Liver (tissue), 10 donors: ENCODE measurements at places on chromosomes 5 and 9. TPM values are rescaled to one million over a fixed set of nuclear protein-coding genes. Genes with fewer than 3 reads are reported as not detected.

DNA sequence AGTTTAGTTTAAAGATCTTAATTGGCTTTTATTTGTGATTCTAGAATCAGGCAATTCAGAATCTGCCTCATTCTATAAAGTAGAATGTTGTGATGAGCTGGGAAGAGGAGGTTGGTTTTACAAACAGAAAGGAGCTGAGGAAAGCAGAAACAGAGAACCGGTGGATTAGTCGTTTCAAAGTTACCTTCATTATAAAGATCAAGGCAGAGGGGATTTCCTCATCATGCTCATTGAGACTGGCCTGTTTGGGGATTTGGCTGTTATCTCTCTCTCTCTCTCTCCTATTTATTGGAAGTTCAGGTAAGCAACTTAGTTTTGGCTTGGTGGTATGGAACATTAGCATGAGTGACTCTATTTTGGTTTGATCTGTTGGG is 134.0 kb downstream of the GCNT1 start:
- no peak for DNase-seq

DNA sequence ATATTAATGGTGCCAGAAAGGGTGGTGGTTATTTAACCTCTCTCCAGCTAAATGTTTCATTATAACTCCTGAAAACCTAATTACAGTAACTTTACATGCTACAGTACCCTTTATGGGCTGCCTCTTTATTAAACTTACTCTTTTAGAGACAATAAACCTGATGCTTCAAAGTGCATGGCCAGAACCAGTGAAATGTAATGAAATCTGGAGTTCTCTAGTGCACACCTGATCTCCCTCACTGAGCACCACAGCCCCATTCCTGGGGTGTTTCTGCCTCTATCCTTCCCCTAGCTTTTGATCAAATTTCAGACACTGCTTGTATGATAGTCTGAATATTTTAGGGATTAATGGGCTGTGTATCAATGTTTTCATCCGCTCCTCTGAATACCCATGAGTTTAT is 306.5 kb upstream of the WWC1 start:
- no peak for DNase-seq

DNA sequence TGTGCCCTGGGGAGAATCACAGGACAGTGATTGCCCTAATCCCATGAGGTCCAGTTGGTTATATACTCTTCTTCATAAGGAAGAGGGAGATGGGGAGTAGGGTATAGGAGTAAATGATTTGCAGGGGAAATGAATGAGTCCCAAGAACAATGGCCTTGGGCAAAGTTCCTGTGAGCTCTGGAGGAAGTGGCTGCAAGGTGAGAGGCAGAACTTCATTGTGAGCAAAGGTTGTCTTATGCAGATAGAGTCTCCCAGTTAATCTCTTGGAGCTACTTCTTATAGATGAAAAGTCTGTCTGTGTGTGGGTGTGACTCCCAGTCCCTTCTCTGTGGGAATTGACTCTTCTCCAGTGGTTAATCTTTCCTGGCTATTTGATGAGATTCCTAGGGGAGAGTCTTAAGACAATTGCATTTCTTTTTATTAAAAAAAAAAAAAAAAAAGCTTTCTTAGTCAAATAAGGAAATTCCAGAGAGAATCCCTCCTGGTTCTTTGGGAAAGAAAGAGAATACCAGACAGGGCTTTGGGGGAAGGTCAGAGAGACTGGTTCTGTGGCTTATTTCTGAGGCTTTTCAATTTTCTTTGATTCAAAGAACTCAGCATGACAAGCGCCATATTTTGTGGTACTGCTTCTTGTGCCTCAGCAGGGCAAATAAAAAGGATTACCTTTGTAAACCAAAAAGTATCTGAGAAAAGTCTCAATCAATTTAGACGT is 33.6 kb upstream of the MEGF10 start:
- no peak for DNase-seq

- DNase-seq: no peak
These were observed 246.5 kb downstream of the PTPRD start for GRCh38 chr9:10366171-10366779.

GRCh38 chr9:130300739-130301138 is 35.2 kb downstream of the HMCN2 start:
- no peak for DNase-seq

DNA sequence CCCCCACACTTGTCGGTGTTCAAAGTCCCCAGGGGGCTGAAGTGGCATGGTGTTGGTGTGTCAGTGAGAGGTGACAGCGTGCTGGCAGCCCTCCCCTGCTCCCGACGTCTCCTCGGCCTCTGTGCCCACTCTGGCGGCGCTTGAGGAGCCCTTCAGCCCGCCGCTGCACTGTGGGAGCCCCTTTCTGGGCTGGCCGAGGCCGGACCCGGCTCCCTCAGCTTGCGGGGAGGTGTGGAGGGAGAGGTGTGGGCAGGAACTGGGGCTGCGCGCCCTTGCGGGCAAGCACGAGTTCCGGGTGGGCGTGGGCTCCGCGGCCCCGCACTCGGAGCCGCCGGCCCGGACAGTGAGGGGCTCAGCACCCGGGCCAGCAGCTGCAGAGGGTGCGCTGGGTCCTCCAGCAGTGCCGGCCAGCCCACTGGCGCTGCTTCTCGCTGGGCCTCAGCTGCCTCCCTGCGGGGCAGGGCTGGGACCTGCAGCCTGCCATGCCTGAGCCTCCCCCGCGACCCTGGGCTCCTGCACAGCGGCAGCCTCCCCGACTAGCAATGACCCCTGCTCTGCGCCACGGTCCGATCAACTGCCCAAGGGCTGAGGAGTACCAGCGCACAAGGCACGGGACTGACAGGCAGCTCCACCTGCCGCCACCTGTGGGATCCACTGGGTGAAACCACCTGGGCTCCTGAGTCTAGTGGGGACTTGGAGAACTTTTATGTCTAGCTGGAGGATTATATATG is 224.1 kb upstream of the RIOK2 start:
- DNase-seq: no peak

- no peak for DNase-seq
These were observed 79.4 kb upstream of the ADRB2 start for GRCh38 chr5:148746826-148747535.

- DNase-seq: no peak
These were observed 64.7 kb downstream of the IPPK start for GRCh38 chr9:92605224-92605623.

DNA sequence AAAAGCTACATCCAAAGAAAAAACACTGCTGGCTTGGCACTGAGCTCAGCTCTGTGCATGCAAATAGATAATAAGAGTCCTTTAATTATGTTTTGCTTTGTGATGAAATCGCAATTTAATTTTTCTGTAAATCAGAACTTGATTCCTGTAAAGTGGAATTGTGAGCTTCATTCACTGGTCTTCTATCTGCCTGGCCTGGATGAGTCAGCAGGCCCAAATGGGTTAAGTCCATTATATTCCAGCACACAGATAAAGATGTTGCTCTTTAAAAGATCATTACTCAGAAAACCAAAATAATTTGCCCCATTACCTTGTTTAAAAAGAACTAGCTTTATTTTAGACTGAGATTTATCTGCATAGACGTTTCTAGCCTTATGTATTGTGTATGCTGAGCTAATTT is 90.4 kb downstream of the CARTPT start:
- DNase-seq: no peak

- no peak for DNase-seq
These were observed 470.6 kb downstream of the PSAT1 start for GRCh38 chr9:78767490-78767889.

DNA sequence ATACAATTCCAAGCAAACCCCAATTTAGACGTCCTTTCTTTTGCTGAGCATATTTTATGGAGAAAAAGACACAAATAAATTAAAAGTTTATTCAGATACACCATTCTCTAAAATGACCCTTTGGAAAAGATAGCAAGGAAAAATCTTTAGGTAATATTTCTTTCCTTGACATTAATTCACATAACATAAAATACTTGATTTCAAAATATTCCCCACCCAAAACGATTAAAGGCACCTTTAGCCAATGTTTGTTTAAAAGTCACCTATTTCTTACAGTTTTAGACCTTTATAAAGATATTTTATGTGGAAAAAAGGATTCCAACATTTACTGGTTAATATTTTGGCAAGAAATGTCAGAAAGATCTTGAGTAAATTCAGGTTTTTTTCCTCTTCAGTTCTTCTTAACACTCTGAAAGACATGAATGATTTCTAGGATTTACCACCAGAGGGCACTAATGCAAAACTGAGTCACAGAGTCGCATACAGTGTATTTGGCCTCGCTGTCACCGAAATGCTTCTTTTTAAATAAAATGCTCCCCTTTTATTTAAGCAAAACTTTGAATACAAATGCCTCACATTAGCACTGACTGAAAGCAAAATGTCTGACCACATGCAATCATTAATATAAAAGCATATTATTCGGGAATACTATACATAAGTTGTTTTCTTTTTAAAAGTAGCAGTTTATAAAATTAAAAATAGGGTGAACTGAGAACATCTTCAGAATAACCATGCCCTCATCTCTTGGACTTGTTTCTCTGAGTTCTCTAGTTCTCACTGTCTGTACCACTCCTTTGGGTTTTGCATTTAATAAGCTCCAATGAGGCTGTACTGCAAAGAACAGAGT is 122.5 kb downstream of the SLC1A3 start:
- no peak for DNase-seq

DNA sequence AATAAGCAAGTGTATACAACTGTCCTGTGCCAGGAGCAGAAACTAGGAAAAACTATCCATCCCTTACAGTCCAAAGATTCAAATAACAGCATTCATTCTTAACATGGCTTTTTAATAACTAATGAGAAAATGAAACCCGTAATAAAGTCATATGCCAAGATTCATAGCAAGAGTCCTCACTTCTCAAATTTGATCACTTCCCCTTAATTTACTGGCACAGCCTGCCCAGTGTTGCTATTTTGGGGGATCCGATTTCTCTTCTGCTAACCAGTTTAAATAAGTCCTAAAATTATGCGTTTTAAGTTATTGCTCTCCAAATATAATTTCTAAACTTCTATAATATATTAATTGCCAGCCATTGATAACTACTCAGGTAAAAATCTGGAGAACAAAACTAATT is 177.0 kb upstream of the PTGER4 start:
- DNase-seq: no peak

DNA sequence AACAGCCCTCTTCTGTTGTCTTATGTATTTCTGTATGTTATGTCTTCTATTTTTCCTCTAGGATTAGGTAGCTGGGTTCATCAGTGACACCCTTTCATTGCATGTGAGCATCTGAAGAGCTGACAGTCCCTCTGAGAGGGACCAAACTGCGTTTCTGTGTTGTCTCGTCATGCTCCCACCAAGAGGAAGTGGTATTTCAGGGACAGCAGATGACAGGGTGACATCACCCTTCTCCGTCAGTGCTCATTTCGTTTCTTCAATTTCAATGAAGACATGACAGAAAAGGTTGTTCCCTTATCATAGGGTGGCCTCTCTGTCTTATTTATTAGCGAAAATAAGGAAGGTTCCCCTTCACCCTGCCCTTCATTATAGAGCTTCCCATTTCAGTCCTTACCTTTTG is 225.9 kb upstream of the NR4A3 start:
- DNase-seq: no peak

DNA sequence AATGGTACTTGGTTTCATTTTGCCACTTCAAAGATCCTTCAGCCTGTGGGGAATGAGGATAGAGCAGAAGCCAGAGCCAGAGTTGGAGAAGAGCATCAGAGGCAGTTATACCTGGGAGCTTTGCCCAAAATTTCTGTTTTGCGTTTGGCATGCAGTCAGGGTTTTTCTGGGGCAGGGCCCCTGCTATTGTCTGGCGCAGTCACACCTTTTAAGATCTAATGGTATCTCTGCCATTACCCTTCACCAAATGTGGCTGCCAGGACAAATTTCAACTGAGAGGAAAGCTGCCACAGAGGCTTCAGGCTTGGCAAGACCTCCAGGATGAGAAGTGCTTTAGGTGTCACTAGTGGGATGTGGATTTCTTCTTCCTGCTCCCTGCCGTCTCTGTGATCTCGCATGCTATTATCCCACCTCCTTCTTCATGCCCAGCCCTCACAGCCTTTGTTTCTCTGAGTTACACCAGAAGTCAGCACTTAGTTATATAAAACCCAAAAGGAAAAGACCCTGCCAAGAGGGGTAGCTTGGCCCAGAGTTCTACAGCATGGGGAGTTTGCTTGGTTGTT is 357.0 kb downstream of the TLE4 start:
- no peak for DNase-seq

GRCh38 chr5:157232706-157233105 is 33.2 kb upstream of the CYFIP2 start:
- DNase-seq: no peak

DNA sequence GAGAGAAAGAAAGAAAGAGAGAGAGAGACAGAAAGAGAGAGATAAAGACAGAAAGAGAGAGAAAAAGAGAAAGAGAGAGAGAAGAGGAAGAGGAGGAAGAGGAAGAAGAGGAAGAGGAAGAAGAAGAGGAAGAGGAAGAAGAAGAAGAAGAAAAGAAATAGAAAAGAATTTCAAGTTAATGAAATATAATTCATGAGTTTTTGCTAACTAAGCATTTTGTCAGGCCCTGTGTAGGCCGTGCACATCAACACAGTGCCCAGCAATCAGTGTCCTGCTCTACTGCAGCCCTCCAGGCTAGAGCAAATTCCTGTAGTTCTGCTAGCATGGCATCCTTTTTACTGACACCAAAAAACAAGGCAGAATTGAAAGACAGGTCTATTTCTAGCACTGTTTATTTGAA is 62.1 kb downstream of the PLPP1 start:
- DNase-seq: no peak

- no peak for DNase-seq
These were observed 116.2 kb downstream of the CDK5RAP2 start for GRCh38 chr9:120463765-120464164.

DNA sequence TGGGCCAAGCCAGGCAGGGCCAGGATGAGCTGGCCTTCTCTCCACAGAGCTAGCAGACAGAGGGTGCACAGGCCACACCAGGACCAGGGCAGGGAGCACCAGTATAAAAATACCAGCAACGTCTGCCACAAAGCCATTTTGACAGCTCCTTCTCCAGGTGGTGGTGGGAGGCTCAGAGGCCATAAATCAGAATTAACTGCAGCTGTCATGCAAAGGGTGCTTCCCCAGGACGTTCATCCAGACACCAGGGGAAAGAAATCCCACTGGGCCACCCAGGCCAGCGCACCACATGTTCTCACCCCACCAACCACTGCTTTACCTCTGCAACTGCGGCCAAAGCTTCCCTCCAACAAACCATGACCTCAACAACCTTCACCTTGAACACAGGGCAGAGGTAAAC is 403.7 kb upstream of the TRPC7 start:
- no peak for DNase-seq

FAM163B gene
- 2.1 TPM for polyA plus RNA-seq

FGD3 gene
- polyA plus RNA-seq: 1.7 TPM

GABRG2 gene
- polyA plus RNA-seq: not detected

HAVCR2 gene
- polyA plus RNA-seq: 3.2 TPM

AGXT2 gene
- polyA plus RNA-seq: 50.1 TPM

JAKMIP2 gene
- polyA plus RNA-seq: 0.38 TPM
